Activated CD8-positive, alpha-beta memory T cell treated with anti-CD3 and anti-CD28 coated beads for 1 hour (primary cell): ENCODE measurements at places on chromosomes 7 and 10.

GRCh38 chr10:123774132-123774742 lies 108.1 kb downstream of the GPR26 start:
- no peak for DNase-seq

DNA sequence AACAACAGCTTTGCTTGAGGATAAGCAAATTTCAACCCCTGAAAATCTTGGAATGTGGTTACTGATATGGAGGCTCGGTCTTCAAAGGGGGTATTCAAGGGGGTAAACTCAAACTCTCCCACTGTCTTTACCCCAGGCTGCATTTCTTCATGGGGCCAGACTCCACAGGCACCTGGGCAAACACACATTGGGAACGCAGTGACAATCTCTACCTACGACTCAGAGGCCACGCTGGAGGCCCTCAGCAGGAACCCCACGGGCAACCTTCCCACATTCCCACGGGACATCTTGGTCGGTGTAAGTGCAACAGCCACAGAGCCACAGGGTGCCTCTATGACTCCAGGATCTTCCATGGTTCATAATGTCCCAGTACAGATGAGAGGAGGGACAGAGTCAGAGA lies 2.2 kb upstream of the INSIG1 start:
- DNase-seq = no peak

DNA sequence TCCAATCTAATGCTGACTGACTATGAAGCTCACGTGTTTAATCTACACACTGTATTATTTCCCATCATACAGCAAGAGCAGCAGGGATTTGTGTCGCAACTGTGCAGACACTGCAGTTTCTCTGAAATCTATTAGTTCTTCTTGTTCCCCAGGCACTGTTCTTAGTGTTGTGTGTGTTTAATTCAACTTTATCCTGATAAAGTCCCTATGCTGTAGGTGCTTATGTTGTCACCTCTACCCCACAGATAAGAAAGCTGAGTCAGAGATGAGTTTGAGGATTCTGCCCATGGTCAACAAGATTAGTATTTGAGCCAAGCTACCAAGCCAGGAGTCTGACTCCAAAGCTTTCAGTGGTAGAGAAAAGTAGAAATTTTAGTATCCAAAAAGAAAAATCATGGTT lies 22.5 kb upstream of the EPHB6 start:
- DNase-seq = no peak

DNA sequence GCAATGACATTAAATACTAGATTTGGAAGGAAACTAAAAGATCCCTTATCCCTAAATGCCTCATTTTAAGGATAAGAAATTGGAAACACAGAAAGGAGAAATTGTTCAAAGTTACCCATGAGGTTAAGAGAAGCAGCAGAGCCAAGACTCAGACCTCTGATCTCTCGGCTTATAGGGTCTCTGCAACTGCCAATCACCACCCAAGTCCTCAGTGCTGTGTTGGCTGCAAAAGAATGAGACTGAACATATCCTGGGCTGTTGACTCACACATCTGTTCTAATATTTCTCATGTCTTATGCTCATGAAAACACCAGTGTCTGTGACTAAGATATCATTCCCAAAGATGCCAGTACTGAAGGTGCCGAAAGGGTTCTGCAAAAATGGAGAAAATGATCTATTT lies 153.3 kb downstream of the XPNPEP1 start:
- no peak for DNase-seq

DNA sequence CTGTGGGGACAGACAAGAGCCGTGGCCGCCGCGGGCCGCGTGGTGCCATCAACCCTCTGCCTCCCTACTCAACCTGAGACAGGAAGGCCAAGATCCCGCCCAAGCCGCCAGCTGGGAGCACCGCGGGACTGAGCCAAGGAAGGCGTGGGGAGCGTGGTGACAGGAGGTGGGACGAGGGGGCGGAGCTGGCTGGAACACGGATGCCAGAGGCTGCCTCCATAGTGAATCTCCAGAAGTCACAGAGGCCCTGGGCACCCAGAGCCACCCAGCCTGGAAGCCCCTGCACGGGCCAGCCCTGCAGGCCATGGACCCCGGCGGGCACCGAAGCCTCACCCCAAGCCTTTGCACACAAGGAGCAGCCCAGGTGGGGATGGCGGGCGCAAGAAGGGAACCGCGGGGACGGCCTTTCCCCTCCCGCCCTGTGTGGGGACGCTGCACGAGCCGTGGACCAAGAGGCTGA lies 18.1 kb upstream of the DPYSL4 start:
- no peak for DNase-seq

- no peak for DNase-seq
Measured at GRCh38 chr10:34721208-34721840, 93.8 kb downstream of the PARD3 start.

GRCh38 chr7:104993217-104993862 lies 20.7 kb upstream of the KMT2E start:
- no peak for DNase-seq

DNA sequence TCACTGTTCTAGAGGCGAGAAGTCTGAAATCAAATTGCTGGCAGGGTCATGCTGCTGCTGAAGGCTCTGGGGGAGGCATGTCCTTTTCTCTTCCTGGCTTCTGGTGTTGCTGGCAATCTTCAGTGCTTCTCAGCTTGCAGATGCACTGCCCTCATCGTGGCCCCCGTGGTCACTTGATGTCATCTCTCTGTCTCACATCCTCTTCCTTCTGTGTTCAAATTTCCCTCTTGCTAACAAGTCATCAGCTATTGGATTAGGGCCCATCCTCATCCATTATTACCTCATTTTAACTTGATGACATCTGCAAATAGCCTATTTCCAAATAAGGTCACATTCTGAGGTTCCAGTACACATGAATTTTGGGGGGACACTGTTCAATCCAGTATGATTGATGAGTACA lies 36.6 kb upstream of the SRGN start:
- no peak for DNase-seq

- DNase-seq = no peak
Measured at GRCh38 chr10:60677531-60678129, 100.6 kb upstream of the CDK1 start.
